Hypothalamus (tissue), 51 donors: ENCODE measurements at places on chromosomes 2 and 18.

- DNase-seq: no peak
Observed at GRCh38 chr2:160417745-160418397, 75.7 kb downstream of the RBMS1 start.

DNA sequence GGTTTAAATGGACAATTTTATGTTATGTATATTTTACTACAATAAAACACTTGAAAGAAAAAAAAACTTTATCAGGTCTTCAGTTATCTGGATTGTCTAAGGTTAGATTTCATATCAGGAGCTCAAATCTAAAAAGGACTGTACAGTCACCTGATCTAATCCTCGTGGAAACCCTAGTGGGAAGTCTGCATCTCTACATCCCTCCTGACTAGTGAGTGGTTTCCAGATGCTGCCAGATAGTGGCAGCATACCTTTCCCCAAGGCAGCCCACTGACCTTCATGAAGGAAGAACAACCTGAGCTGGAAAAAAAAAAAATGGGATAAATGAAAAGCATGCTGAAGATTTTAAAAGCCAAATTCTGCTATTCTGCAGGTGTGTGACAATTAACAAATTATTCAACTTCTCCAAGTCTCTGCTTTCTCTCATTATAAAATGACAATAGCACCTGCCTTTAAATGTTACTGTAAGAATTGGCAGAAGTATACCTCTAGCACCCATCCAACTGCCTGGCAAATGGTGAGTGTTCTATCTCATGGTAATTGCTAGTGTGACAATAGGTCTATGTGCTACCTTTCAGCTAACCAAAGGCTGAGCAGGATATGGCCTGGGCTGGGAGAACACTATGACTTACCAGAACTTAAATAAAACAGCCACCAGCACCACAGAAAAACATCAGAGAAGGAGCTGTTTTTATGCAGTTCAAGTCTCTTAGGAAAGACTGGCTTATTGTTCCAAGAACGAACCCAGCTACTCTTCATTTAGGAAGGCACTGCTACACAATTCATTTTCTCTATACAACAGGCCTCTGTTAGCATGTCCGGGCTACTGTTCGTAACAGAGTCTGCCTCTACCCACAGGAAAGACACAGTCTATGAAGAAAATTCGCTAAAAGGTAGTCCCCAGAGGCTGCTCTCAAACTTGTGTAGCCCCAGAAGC is 8.6 kb downstream of the CLASP1 start:
- no peak for DNase-seq

DNA sequence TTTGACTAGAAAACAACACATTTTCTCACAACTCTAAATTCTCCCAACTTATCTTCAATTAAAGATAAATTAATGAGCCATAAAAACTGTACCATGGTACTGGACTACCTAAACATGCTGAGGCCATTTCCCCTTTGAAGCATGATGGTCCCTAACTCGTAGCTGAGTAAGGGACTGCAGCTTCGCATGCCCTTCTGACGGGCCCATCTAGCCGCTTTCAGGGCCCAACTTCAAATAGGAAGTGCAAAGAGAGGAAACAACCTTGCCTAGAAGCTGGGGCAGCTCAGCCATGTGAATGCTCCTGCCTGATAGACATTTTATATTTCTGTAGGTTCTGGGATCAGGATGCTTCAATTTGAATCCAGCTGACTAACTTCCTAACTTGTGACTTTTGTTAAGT is 72.4 kb downstream of the ZEB2 start:
- DNase-seq: no peak

DNA sequence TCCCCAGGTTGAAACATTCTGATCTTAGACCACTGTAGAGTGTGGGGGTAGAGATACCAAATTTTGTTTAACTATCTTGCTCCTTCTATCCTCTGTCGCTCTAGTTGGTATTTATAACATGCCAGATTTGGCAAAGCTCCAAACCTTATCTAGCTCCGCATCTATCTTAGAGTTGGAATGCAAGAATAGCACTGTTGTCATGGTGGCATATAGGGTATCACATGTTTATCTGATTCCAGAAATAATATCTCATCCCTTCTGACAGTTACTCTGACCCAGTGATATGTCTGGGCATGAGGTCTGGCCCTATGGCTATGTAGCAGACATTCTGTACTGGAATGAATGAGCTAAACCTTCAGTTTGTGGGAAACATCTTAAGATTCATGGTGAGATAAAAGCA is 51.7 kb downstream of the CABYR start:
- no peak for DNase-seq

GRCh38 chr2:59896499-59897245 is 656.8 kb downstream of the BCL11A start:
- no peak for DNase-seq

DNA sequence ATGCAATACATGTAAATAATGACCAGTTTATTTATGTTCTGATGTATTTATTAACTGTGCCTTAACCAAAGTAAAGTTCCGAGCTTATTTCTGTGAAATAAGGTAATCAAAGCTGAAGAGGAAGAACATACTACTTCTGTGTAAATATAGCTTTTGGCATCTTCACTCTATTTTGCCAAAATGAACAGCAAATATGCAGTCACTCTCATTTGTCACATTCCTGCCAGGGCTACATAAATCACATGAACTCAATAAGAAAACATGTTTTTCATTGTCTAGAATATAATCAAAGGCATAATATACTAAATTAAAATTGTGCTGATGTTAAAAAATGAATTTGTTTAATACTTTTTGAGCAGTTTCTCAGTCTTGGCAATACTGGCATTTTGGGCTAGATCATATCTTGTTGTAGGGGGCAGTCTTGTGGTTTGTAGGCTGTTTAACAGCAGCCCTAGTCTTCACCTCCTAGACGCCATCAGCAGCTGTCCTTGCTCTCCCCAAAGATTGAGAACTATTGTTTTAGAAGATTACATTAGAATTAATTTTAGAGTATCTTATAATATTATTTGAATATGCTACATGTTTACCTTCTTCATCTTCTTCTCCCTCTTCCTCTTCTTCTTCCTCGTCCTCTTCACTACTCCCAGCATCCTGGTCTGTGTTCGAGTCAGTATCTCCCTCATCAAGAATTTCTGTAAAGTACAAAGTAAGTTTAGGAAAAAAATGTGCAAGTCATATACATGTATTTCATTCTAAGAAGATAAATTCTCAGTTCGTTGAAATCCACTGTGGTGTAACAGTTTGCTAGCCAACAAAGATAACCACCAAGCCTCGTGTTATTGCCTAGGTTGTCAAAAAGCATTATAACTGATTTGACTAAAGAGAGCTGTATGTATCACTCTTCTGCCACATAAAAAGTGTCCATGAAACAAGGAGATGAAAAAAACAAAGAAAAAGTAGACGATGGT is 41.5 kb downstream of the CWC22 start:
- no peak for DNase-seq

DNA sequence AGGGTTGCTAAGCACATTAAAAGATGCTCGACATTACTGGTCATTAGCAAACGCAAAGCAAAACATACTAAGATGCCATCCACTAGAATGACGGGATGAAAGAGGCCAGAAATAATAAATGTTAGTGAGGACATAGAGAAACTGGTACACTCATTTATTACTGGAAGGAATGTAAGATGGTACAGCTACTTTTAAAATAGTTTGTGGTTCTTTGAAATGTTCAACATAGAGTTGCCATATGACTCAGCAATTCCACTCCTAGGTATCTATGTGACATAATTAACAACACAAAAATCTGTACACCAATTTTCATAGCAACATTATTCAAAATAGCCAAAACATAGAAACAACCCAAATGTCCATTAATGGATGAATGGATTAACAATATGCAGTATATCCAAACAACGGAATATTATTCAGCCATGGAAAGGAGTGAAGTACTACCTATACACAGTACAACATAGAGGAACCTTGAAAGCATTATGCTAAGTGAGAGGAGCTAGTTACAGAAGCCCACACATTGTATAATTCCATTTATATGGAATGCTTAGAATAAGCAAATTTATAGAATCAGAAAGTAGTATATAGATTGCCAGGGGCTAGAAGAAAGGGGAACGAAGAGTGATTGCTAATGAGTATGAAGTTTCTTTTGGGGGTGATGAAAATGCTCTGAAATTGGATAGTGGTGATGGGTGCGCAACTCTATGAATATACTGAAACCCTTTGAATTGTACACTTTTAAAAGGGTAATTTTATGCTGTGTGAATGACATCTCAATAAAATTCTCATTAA is 61.9 kb upstream of the IL1R1 start:
- no peak for DNase-seq

GRCh38 chr2:134287323-134287722 is 33.5 kb downstream of the MGAT5 start:
- DNase-seq: no peak

GRCh38 chr2:109062859-109063700 is 65.9 kb upstream of the SH3RF3 start:
- DNase-seq: no peak

GRCh38 chr18:21490748-21491147 is 109.8 kb downstream of the ESCO1 start:
- no peak for DNase-seq

DNA sequence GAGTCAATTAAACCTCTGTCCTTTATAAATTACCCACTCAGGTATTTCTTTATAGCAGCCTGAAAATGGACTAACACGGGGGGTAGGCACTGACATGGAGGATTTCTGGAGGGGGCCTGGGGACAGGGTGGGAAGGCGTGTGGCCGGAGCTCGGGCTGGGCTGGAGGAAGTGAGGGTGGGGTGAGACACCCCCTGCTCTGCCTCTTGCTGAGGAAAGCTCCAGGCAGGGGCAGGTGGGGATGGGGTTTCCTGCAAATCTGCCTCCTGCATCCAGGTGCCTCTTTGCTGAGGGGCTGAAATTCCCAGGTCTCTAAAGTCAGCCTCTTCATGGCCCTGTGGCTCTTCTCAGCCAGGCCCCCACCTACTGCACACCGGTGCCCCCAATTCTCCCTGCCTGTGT is 25.7 kb upstream of the OTOS start:
- DNase-seq: no peak

- DNase-seq: no peak
Observed at GRCh38 chr2:46411245-46411641, 68.1 kb upstream of the TMEM247 start.

DNA sequence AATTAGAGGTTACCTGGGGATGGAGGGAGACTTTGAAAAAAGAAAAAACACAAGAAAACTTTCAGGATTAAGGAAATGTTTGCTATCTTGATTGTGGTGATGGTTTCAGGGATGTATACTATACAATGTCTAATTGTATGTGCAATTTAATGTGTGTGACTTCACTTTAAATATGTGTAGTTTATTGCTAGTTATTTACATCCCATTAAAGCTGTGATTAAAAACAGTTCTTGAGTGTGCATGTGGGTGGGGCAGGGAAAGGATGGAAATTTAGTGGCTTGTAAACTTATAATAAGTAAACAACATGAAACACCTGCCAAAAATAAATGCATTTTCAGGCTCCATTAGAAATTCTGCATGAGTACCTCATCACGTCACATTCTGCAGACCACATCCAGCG is 167.0 kb downstream of the MYO5B start:
- DNase-seq: no peak
